ENCODE measurements at places on chromosomes 12 and 14.

DNA sequence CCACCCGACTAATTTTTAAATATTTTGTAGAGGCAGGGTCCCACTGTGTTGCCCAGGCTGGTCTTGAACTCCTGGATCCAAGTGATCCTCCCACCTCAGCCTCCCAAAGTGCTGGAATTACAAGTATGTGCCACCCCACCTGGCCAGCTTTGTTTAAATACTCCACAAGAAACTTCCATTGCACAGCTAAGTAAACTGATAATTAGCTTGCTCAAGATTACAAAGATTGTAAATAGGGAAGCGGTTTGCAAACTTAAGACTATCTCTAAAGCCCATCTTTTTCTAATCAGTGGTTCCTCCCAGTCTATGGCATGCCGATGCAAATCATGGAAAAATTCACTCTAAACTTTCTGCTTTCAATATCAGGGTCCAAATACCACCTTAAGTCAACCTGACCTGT, 9.7 kb downstream of the SLC7A8 start:
- DNase-seq: no peak

- no peak for DNase-seq
Measured at GRCh38 chr14:93135399-93135798, 19.7 kb upstream of the ITPK1 start.

- no peak for DNase-seq
Measured at GRCh38 chr12:12505544-12506495, 56.8 kb downstream of the DUSP16 start.

GRCh38 chr14:39740454-39740853, 308.2 kb upstream of the FBXO33 start:
- no peak for DNase-seq
